ENCODE measurements at places on chromosomes 6 and 20.

GRCh38 chr6:147873816-147874215 lies 365.3 kb downstream of the SAMD5 start:
- no peak for DNase-seq

GRCh38 chr6:145155411-145155810 lies 579.9 kb downstream of the EPM2A start:
- no peak for DNase-seq

GRCh38 chr6:28326371-28326948 lies 9.5 kb downstream of the ZSCAN31 start:
- DNase-seq: no peak

- DNase-seq: no peak
Measured at GRCh38 chr6:158843751-158844683, 24.8 kb upstream of the EZR start.

GRCh38 chr6:77401231-77401630 lies 62.1 kb downstream of the HTR1B start:
- no peak for DNase-seq

DNA sequence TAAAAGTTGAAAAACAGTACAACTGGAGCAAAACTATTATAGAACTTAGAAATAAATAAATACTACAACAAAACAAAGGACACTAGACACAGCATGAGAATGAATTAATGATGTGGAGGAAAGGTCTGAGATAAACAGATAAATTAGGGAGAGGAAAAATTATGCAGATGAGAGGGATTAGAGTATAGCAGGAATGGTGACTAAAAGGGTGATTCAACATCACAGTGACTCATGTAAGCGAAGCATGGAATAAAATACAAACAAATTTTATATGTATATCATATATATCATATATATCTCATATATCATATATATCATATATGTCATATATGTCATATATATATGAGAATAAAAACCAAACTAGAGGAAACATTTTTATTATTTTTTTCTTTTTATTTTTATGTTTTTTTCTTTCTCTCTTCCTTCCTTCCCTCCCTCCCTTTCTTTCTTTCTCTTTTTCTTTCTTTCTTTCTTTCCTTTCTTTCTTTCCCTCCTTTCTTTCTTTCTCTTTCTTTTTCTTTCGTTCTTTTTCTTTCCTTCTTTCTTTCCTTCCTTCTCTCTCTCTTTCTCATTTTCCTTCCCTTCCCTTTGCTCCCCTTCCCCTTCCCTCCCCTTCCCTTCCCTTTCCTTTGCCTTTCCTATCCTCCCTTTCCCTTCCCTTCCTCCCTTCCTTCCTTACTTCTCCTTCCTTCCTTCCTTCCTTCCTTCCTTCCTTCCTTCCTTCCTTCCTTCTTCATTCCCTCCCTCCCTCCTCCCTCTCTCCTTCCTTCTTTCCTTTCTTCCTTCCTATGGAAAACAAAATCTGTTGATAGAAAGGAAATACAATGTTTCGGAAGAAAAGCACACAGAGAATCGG lies 1014.6 kb downstream of the GRIK2 start:
- no peak for DNase-seq

- no peak for DNase-seq
Measured at GRCh38 chr6:112957536-112957916, 610.4 kb downstream of the RFPL4B start.

DNA sequence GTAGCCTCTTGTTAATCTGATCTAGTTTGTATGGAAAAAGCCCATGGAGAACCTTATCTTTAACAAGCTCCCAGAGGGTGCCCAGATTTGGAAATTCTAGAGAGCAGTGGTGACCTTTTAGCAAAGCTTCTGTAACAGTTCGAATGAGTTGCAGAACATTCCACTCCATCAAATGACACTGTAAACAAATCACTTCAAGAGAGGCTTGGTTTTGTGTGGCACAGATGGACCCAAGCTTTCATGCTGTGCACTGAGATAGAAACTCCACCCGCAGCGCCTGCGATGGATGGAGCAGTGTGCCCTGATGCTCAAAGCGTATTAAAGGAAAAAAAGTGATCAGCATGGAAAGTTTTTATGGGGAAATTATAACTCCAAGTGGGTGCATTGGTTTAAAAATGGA lies 55.1 kb upstream of the ISM1 start:
- DNase-seq: no peak
